ENCODE measurements at places on chromosomes 4 and X. TPM values are rescaled to one million over a fixed set of nuclear protein-coding genes. Genes with fewer than 3 reads are reported as not detected.
A peak's percentile ranks its signal among the peaks of the same experiment; 100 is the strongest.

The SH3D19 gene
- 95.9 TPM for total RNA-seq

The GUF1 gene
- total RNA-seq, result 21.9 TPM

The TAF7L gene
- total RNA-seq, result 0.98 TPM

The TLR6 gene
- 5.0 TPM for total RNA-seq

The ENAM gene
- total RNA-seq, result 0.18 TPM

The PPP4R3C gene
- not detected for total RNA-seq

The PHOX2B gene
- not detected for total RNA-seq

The QRFPR gene
- total RNA-seq, result not detected

The BEND4 gene
- total RNA-seq, result not detected

DNA sequence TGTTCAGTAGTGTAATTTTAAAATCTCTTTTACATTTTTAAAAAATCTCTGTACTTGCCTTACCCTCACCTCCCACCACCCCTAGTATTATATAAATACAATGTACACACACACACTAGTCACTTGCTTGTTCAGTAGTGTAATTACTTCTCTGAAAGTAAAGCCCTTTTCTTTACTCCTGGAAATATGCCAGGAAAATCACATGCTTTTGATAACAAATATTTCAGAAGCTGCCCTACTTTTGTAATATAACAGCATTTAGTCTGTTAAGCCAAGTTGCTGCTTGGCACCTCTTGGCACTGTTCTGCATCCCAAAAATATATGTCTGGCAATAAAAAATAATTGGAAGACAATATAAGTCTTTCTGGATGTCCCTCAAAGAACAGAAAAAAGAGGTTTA is 172.8 kb upstream of the APOOL start:
- DNase-seq, result no peak

- no peak for DNase-seq
Observed at GRCh38 chr4:148364525-148364924, 77.7 kb downstream of the NR3C2 start.

GRCh38 chr4:116438981-116439729 is 646.2 kb downstream of the TRAM1L1 start:
- DNase-seq, result no peak

- no peak for DNase-seq
Observed at GRCh38 chrX:148416142-148416541, 84.3 kb upstream of the AFF2 start.

DNA sequence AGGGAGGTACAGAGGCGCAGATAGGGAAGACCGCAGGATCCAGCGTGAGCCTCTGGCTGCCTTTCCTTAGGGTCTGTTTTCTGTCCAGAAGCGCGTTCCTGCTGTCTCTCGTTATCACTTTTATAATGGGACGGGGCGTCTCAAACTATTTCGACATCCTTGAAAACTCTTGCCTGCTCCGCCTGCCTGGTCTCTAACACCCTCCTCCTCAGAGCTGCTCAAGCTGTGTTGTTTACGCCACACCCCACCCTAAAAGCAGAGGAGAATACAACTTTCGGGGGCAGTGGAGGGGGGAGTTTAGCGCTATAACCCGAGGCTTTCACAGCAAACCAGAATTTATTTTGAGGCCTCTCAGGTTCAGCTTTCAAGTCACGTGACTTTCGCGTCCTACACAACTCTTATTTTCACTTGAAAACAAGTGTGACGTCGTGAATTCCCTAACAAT is 646 bp upstream of the FAM3A start:
- DNase-seq, result peak; percentile 88

- no peak for DNase-seq
Observed at GRCh38 chr4:184937030-184937710, 81.1 kb upstream of the HELT start.

DNA sequence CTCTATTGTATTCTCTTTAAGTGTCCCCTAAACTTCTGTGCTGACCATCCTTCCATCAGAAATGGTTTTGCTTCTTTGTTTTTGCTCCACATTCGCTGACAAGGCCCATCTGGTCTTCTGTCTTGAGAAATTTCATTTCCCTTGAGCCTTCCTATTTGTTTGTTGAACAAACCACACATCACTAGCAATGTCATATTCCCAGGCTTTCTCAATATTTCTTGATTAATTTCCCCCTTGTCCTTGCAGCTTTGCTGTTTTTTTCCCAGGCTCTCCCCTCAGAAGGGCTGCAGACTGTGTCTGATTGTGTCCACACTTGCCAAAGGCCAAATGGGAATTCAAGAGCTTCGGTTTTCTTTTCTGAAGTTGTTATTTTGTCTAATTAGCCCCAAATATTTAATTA is 158.9 kb downstream of the MID1IP1 start:
- DNase-seq, result peak; percentile 38

DNA sequence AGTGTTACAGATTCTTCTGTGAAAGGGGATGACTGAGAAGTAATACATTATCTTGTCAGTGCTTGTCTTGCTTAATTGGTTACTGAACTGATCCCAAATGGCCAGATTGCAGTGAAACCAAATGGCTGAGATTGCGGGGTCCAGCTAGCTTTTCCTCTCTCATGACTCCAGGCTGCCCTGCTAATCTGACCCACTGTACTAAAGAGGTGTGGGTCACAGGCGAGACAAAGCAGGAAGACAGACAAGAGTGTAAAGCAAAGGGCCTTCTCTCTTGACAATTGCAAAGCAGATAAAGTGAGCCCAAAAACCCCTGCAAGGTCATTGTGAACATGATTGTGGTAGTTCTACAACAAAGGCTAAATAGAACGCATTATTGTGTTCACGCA is 2.1 kb downstream of the TMEM150C start:
- no peak for DNase-seq

DNA sequence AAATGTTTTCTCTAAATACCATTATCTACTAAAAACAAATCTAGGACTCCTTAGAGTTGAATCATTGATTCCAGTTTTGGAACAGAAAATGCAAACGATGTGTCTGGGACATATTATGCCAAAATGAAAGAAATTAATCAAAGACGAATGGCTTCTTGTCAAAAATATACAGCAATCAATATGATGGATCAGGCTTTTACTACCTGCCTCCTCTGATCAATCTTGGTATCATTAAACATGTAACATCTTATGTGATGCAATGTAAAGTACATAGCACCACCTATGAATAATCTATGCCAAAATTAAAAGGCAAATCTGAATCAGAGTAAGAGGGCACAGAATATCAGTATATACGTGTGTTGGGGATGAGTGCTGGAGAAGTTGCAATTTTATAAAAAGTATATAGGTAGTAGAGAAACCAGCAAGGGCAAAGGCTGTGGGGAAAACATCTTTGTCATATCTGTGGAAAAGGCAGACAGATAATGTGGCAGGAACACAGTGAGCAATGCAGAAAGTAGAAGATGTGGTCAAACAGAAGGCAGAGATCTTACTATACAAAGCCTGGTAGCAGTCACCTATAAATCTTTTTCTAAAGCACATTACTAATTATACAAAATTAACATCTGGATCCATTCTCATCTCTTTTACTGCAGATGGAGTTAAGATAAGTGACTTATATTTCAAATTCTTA is 152.7 kb downstream of the ANTXR2 start:
- DNase-seq, result no peak

- DNase-seq, result no peak
Observed at GRCh38 chrX:143429811-143430210, 87.5 kb downstream of the SPANXN3 start.

GRCh38 chr4:182928061-182928460 is 10.9 kb upstream of the DCTD start:
- DNase-seq, result no peak

DNA sequence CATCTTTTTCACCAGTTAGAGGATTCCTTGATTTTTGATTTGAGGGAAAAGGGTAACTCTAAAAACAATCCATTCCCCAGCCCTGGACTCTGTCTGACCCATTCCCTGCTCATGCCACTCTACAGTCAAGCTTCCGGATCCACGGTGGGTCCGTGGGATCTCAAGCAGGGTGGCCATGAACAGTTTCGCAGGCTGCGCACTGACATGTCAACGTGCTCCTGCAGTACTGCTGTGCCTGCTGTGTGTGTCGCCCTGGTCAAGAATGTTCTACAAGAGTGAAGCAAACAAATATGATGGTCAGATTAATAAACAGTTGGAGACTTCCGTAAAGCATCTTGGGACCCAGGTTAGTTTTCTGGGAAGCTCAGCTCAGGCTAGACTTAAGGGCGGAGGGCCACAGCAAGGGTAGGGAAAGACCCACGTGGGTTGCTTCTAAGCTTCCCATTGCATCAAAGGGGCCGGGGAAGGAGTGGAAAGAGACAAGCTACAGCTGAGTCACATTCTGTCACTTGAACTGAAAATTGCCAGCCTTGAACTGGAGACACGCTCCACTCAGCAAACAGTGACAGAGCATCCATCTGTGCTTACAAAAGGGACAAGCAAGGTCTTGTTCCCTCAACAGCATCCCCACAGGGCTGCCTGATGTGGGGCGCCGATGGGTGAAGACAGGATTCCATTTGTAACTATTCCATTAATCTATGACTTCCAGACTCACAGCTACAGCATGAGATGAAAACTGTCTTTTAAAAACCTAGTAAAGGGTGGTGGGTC is 81.8 kb downstream of the MTMR1 start:
- DNase-seq, result no peak

GRCh38 chrX:45515262-45516215 is 314.9 kb upstream of the DIPK2B start:
- DNase-seq, result peak; percentile 91

GRCh38 chr4:138697851-138698250 is 317.7 kb upstream of the NOCT start:
- peak; percentile 86 for DNase-seq

DNA sequence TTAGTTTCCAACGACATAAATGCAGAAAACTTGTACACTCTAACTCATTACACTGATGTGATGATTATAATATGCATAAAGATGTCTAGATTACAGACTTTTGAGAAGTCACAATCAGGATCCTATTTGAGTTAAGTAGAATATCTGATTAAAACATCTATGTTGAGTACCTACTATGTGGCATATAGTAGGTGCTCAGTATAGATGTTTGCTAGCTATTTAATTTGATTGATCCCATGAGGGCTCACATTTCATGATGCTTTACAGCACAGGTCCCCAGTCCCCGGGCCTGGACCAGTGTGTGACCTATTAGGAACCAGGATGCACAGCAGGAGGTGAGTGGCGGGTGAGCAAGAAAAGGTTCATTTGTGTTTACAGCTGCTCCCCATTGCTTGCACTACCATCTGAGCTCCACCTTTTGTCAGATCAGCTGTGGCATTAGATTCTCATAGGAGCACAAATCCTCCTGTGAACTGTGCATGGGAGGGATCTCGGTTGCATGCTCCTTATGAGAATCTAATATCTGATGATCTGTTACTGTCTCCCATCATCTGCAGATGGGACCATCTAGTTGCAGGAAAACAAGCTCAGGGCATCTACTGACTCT is 33.0 kb upstream of the CXCL8 start:
- no peak for DNase-seq

All from fibroblast of the aortic adventitia (primary cell).